ENCODE measurements at places on chromosomes 4 and X.

- DNase-seq = no peak
Measured at GRCh38 chr4:106062452-106062875, 167.2 kb downstream of the NPNT start.

- no peak for DNase-seq
Measured at GRCh38 chr4:124737619-124738018, 25.1 kb upstream of the ANKRD50 start.

DNA sequence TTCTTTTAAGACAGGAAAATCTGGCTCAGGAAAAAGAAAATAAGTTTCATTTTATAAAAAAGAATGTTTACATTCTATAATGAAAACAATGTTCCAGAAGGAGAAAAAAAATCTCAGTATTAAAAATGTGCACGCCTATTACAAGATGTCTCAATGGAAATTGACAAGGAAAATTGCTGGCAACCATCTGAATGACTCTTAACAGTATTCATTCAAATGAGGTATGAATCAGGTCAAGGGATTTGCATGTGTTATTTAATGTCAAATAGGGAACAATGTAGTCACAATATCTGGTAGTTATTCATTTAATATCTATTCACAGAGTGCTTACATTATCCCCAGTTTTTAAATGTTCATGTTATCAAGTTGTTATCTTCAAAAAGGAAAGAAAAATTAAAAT, 208.4 kb upstream of the TRAM1L1 start:
- DNase-seq = no peak

DNA sequence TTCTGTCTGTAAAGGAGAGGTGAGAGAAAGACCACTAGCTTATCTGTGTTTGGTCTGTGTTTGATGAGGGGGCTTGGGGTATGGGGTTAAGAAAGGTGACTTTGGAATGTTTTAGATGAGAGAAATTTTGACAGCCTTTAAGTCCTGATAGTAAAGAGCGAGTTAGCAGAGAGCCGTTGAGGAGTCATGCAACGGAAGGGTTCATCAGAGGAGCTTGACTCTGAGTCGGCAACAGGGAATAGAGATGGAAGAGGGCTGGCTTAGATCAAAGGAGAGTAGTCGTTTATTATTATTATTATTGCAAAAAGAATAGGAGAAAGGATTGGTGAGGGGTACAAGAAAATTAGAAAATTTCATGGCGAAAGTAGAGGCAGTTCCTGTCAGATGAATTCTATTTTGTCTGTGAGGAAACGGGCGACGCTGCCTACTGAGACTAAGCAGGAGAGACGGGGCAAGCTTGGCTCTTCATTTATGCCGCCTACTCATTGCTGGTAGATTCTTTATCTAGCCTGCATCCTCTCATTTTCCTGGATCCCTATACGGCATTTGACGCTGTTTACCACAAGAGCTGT, 473 bp upstream of the VAMP7 start:
- no peak for DNase-seq

- DNase-seq = no peak
Measured at GRCh38 chr4:151729731-151730559, 30.9 kb downstream of the GATB start.

- DNase-seq = no peak
Measured at GRCh38 chr4:187999406-187999932, 3.9 kb downstream of the ZFP42 start.

GRCh38 chr4:5412296-5412695, 296.1 kb downstream of the EVC2 start:
- no peak for DNase-seq

DNA sequence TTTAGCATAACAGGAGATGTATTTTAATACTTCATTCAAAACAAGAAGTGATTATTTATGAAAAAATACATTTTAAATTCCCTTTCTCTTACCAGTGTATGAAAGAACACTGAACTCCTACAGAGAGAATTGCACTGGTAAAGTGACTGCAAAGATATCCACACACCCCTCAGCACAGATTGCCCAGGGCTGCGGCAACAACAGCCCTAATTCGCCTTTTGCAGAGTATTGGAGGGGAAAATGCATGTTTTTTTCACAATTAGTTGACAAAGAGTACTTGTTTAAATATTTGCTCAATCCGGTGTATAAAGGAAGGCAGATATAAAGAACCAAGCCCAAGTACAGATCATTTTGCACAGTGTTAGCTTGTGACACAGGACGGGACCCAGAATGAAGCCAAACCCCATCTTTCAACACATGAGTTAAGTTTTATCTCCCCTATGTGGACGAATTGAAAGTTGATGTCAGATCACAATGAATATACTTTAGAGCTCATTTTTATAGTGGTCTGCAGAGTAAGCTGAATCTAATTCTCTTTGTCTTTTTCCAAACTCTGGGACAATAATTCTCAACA, 551.4 kb upstream of the IGFBP7 start:
- DNase-seq = no peak

DNA sequence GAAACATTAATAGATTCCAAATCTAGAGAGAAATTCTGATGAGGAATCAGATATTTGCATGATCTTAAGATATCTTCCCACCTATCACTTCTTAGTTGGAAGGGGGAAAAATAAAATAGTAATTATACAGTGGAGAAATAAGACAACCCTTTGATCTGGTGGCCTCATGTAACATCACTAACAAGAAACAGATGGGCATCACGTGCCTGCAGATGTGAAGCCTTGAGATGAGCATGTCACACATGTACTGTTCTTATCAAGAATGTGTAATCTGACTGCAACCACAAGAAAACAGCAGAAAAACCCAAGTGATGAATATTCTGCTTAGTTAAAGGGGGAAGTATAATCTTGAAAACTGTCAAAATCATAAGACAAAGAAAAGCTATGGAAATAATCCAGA, 31.4 kb upstream of the NKX6-1 start:
- DNase-seq = no peak

DNA sequence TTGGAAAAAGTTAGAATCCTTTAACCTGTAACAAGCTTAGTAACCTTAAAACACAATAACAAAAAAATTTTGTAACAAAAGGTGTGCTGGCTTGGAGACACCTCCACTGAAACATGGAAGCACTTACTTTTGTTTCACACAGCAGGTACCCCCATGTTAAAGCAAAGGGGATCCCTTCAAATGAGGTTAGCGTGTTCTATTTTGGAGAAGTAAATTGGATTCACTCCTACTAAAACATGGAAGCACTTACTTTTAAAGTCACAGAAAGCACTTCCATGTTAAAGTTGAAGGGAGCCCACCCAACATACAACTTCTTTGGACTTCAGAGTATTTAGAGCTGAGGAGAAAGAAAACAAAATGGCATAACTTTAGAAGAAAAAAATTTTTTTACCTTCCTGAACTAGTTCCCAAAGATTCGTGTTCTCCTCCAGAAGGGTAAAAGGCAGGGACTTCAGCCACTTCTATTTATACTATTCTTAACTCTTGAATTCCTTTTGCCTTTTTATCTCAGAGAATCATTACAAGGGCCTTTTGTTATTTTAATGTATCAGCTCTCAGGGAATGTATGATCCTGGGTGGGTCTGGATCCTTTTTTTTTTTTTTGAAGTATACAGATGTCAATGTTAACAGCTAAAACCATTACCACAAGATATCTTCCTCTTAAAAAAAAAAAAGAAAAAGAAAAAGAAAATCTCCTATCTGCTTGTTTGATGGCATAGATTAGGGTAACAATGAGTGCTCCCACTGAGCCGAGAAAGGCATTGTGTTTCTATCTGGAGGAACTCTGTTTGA, 11.5 kb downstream of the LARP7 start:
- DNase-seq = no peak

- no peak for DNase-seq
Measured at GRCh38 chr4:168524006-168524405, 27.2 kb downstream of the PALLD start.

DNA sequence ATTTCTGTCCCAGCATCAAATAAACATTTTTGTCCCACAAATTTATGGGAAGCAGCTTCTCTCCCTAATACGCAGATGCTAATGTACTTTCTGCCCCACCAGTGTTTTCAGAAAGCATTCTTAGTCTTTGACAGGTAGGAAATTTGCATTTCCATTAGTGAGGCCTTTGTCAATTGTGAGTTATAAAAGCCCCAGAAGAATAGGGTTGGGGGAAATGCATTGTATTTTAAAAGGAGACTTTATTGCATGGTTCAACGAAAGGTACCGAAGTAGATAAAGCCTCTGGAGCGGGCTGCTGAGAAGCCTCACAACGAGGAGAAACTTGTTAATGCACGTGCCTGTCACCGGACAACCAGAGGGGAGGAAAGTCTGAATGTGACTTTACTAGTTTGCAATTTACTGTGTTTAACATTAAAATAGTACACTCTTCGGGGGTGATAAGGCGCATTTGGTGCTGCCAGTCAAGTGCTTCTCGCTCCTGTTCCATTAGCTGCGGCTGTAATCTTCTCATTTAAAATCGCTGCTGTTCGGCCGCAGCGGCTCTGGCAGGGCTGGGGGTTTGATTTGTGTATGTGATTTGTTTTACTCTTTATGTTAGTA, 63.4 kb downstream of the DCTD start:
- no peak for DNase-seq

- no peak for DNase-seq
Measured at GRCh38 chr4:54645830-54646229, 11.9 kb upstream of the KIT start.

- DNase-seq = no peak
Measured at GRCh38 chr4:93384887-93385286, 443.7 kb upstream of the ATOH1 start.

- no peak for DNase-seq
Measured at GRCh38 chr4:60187428-60187827, 1012.7 kb upstream of the ADGRL3 start.

DNA sequence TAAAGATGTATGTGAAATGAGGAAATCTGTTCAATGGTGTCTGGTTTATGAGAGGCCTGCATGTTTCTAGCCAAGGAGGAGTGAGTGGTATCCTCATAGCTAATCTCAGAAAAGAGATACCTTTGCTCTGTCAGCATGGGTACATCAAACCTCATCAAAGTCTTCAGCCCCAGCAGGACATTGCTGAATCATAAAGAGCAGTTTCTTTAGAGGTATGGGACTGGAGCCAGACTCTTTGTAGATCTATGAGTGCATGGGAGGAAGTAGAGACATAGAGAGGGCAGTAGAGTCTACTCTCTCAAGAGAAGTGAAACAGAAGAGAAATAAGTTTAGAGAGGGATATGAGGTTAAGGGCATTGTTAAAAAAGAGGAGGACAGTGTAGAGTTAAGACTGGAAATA, 1950.9 kb downstream of the ARAP2 start:
- DNase-seq = no peak

DNA sequence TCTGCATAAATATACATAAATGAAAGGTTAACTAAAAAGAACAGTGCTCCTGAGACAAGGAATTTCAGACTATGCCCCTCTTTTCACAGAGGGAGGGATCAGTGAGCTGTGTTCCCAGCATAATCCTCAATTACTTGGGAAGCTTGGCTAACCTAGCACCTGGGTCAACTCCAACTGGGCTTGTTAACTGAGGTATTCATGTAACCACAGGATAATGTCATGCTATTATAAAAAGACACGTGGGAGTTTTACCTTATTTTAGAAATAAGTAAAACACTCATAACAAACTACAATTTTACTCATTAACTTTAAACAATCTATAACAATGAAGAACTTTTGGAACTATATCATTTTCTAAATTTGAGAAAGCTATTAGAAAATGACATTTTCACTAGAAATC, 48.6 kb downstream of the RPGR start:
- no peak for DNase-seq

DNA sequence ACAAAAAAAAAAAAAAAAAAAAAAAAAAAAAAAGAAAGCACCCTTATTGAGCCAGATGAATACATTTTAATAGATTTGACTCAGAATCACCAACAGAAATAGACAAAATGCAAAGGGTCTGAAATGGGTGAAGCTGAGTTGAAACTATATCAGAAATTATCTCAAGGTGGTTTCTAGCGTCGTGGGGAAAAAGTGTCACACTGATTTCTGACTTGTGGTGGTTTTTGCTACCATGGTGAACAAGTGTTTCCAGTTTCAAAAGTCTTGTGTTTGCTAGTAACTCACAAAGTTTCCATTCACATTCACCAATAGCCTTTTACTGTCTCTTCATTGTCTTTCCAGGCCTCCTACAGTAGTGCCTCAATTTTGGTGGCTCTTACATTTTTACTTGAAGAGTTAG, 135.5 kb downstream of the ARHGAP24 start:
- DNase-seq = no peak

DNA sequence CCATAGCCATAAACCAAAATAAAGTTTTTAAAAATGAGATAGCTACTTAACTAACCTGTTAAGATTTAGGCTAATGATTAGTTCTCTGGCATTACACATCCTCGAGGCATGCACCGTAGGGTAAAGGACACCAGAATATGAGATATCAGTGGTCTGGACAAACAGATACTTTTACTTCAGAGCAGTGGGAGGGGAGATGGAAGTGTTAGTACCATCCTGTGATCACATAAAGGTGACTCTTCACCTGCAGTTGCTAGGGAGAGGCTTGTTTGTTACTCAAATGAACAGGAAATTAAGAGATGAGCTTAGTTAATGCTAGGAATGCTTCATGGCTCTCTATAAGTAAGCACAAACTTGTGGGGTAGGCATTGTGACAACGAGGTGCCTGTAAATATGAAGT, 624.4 kb upstream of the MAGEB2 start:
- DNase-seq = no peak

DNA sequence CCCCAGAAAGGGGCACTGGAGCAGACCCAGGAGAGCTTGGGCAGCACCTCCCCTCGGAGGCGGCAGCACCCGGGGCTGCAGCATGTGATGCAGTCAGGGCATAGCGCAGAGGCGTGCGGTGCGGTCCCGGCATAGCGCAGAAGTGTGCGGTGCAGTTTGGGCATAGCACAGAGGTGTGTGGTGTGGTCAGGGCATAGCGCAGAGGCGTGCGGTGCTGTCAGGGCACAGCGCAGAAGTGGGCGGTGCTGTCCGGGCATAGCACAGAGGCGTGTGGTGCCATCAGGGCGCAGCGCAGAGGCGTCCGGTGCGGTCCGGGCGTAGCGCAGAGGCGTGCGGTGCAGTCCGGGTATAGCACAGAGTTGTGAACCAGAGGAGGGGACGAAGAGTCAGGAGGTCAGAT, 42.8 kb downstream of the ADRA2C start:
- no peak for DNase-seq

DNA sequence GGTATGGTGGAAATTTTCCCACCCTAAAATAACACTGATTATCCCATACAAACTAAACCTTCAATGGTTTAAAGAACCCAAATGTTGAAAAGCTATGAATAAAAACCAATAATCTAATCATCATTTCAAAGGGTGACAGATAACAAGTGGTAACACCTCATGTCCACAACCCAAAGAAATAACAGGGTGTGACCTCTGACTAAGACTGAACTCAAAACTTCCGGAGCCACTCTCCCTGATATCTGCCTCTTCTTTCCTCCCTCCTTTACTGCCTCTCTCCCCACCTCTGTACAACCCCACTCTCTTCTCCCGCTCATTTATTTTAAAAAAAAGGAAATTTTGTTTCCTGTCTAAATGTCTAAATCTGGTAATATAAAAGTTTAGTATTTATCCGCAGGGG, 11.5 kb downstream of the FBXW7 start:
- no peak for DNase-seq

GRCh38 chr4:187416216-187416615, 579.4 kb upstream of the ZFP42 start:
- no peak for DNase-seq
